NCI-H69 (cell line): ENCODE measurements at places on chromosomes 5 and 9.

- DNase-seq: peak; percentile 4
Observed at GRCh38 chr5:33556330-33557328, 115.9 kb downstream of the TARS1 start.

DNA sequence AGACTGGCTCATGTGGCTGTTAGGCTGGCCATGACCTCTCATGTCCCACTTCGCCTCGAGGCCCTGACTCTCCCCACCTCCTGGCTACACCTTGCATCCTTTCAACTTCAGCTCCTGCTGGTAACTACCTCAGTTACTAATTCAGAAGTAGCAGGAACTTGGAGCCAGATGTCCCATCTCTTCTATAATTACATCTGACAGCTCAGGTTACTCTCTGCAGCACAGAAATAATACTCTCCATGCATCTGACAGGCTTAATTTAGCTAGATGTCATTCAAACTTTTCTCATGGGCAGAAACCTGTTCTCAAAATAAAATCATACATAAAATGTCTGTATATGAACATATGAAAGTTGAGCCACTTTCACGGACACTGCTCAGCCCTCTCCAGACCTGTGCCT lies 92.2 kb upstream of the IL33 start:
- DNase-seq: no peak

- DNase-seq: no peak
Observed at GRCh38 chr9:98363644-98364043, 108.2 kb upstream of the TBC1D2 start.

DNA sequence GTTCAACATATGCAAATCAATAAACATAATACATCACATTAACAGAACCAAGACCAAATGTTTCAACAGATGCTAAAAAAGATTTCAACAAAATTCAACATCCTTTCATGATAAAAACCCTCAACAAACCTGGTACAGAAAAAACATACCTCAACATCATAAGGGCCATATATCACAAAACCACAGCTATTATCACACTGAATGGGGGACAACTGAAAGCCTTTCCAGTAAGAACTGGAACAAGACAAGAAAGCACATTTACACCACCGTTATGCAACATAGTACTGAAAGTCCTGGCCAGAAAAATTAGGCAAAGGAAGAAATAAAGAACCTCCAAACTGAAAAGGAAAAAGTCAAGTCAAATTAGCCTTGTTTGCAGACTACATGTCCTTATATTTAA lies 93.6 kb downstream of the DTWD2 start:
- no peak for DNase-seq

- no peak for DNase-seq
Observed at GRCh38 chr9:87256973-87257372, 240.7 kb upstream of the DAPK1 start.

DNA sequence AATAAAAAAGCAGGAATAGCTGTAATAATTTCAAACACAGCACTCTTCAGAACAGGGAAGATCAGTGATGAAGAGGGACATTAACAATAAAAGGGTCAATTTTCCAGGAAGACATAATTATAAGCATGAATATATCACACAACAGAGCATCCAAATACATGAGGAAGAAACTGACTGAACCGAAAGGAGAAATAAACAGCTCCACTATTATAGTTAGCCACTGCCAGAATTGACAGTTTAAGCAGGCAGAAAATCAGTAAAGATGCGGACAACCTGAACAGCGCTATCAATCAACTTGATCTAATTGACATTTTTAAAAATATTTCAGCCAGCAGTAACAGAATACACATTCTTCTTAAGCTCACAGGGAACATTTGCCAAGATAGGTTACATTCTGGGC lies 89.1 kb downstream of the MED10 start:
- no peak for DNase-seq

GRCh38 chr5:139684881-139685749 lies 37.0 kb downstream of the CXXC5 start:
- peak; percentile 87 for DNase-seq

DNA sequence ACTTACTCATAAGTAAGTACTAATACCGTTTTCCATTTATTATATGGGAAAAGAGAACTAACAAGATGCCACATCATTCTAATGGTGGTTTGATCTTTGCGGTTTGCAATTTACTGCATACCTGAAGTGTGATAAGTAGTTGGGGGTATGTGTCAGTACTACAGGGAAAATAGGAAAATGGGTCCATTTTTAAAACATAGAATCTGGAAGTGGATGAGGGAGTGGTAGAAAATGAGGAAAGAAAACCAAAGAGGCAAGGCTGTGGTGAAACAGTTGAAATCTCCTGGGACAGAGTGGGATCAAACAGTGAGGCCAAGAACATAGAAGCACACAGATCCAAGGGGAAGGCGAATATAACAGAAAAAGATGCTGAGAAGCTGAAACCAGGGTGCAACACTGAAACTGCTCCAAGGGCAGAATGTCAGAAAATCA lies 6.7 kb downstream of the ADAMTSL1 start:
- DNase-seq: no peak

DNA sequence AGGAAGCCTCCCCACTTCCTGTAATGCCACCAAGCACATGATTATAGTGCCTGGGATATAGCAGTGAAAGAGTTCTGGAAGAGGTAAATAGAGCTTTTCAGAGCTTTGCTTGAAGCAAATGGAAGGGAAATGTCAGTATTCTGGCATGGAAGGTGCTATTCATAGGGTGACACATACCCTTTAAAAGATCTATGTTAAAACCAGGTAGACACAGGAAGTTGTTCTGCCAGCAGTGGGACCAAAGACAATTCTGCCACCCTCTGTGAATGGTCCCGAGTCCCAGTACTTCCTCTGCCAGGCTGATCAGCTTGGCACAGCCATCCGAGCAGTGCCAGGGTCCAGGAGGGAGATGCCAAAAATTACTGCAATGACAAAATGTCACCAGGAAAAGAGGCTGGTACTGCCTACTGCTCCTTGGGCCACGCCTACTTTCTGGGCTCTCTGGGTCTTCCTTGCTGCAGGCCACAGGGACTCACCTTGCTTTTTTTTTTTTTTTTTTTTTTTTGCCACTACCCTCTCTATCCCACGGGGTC lies 26.7 kb downstream of the GARNL3 start:
- no peak for DNase-seq

- no peak for DNase-seq
Observed at GRCh38 chr9:71637375-71637774, 130.9 kb downstream of the CEMIP2 start.

DNA sequence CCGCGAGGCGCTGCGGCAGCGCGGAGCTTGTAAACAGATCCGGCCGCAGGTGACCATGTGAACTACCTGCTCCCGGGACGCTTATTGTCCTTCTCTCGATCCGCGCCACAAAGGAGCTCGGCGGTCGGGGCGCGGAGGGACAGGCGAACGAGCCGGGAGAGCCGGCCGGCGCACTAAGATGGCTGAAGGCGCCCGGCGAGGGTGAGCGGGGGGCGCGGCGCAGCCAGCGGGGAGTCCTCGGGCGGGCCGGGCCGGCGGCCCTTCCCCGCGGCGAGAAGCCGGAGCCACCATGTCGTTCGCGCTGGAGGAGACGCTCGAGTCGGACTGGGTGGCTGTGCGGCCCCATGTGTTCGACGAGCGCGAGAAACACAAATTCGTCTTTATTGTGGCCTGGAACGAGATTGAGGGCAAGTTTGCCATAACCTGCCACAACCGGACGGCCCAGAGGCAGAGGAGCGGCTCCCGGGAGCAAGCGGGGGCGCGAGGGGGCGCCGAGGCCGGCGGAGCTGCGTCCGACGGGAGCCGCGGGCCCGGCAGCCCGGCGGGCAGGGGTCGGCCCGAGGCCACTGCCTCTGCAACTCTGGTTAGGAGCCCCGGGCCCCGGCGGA lies 535 bp downstream of the JMY start:
- DNase-seq: peak; percentile 72

- DNase-seq: no peak
Observed at GRCh38 chr9:96027251-96028131, 152.0 kb downstream of the ERCC6L2 start.

DNA sequence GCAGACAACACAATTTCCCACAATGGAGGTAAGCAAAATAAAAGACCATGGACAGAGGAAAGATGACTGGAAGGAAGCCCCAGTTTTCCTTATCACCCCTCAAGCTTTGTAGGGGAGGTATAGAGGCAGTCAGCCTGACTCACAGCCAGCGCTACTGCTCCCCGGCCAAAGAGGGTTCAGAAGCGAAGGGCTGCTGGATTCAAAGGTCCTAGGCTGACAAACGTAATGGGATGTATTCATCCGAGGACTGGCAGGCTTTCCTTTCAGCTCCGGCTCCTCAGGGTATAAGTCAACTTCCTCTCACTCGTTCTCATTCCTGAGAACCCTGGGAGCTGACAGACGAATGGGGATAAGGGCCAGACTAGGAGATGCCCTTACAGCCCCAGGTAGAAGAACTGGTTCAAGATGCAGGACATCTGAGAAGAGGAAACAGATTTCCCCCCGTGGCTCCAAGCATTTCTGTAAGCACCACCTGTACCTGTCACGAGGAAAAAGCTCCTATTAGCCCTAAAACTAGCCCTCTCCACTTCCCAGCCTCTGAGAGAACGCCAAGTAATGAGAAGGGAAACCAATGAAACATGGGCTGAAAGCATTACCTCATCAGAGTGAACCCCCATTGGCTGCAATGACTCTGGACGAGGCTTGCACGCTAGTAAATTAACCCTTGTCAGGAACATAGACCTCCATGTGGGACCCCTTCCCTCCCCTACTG lies 22.1 kb upstream of the FAM13B start:
- peak; percentile 56 for DNase-seq

- no peak for DNase-seq
Observed at GRCh38 chr9:134847752-134848432, 32.7 kb upstream of the FCN2 start.
